Muscle of arm (tissue), 14 donors: ENCODE measurements at places on chromosomes 5 and 9. TPM values are rescaled to one million over a fixed set of nuclear protein-coding genes. Genes with fewer than 3 reads are reported as not detected.

GRCh38 chr5:141898448-141899049 lies 20.3 kb upstream of the PCDH1 start:
- no peak for DNase-seq

DNA sequence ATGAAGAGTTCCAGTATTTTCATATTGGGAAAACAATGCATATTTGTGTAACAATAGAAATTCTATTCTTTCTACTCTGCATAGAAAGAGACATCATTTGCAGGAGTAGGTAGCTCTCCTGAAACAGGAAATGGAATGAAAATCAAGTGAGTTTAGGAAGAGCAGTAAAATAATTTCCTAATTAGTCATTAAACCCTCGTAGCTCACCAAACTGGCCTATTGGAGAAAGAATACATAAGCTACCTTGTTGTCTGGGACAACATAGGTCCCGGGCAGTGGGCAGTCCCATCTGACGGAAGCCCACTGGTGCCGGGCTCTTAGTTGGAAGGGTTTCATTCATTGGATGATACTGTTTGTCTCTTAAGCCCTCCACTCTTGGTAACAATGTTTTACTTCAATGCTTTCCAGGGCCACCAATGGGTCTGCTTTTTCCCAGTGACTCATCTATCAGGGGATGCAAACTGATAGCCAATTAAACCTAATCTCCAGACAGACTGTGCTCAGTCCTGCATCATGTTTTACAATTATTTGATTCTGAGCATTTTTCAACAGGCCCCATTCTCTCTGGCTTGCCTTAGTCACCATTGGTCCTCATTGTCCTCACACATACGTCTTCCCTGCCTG lies 46.5 kb downstream of the GNA14 start:
- no peak for DNase-seq

GRCh38 chr5:167296661-167297060 lies 994.8 kb upstream of the WWC1 start:
- no peak for DNase-seq

IRX1 gene
- 35.9 TPM for polyA plus RNA-seq

SLC22A4 gene
- not detected for polyA plus RNA-seq
